Activated CD8-positive, alpha-beta T cell treated with anti-CD3 and anti-CD28 coated beads for 36 hours (primary cell): ENCODE measurements at places on chromosomes 7 and 10. TPM values are rescaled to one million over a fixed set of nuclear protein-coding genes. Genes with fewer than 3 reads are reported as not detected.

- peaks cover 21% of the 10 kb centered on the region for H3K27me3 ChIP-seq
- H3K4me3 ChIP-seq: no peak overlapping the region
- H3K27ac ChIP-seq: no peak overlapping the region
These were observed 7.4 kb upstream of the CDK6 start for GRCh38 chr7:92843781-92844180.

GRCh38 chr7:114889646-114890285, 32.1 kb upstream of the MDFIC start:
- no peaks in the 10 kb centered on the region for H3K27me3 ChIP-seq
- H3K36me3 ChIP-seq: peaks cover 2% of the 10 kb centered on the region
- peak; percentile 28 for DNase-seq
- H3K4me3 ChIP-seq: no peak overlapping the region
- H3K4me1 ChIP-seq: peaks cover 36% of the 10 kb centered on the region

The GIMAP8 gene
- 8.6 TPM for total RNA-seq

DNA sequence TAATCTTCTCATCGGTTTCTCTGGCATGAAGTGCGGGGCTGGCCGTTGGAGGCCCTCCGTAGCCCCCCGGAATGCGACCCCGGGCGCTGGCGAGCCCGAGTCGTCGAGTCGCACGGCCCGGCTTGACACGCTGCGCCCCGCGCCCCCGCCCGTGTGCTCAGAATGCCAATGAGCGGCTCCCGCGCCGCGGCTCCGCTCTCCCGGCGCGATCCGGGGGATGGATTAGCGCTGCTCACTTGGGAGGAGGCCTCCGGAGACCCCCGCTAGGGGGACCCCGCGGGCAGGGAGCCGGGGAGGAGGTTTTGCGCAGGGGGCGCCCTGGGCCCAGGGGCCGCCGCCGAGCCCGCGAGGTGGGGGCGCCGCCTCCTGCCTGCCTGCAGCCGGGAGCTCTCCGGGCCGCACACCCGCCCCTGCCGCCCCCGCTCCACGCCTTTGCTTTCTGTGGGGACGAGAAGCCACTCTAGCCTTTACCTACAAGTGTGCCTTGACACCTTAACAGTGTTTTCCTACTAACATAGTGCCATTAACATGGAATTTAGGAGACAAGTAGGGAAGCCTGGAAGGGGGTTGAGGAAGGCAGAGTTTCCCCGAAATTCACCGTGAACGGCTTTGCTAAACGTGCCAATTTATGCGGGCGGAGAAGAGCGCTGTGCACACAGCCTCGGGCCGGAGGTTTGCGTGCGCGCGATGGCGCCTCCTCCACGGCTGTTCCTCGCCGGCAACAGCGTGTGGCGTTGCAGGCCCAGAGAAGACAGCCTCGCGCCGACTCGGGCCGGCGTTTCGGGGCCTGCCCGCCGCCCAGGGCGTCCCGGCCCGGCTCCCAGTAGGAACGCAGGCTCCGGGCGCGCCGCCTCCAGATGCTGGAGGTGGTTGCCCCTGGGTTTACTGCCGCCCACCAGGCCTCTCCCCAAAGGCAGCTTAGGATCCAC, 7.1 kb downstream of the SHH start:
- no peaks in the 10 kb centered on the region for H3K36me3 ChIP-seq
- peaks cover 24% of the 10 kb centered on the region for H3K4me1 ChIP-seq

DNA sequence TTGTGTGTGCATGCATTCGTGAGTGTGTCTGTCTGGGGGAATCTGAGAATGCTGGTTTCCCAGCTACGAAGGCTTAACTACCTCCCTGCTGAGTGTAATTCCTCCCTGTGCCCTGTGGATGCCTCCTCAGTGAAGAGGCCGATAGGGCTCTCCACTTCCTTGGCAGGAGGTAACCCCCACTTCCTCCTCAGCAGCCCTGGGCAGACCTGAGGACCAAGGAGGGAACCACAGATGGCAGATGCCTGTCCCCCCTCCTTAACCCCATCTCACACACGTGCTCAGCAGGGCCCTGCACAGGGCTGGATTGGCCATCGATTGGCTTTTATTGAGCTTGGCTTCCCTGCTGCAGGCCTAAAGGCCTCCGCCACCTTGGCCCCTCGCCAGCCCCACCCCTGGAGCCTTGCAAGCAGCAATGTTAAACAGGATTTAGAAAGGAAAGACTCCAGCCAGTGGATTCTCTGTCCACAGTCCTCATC, 45.6 kb upstream of the LRRC4 start:
- H3K4me3 ChIP-seq: no peak overlapping the region
- H3K27ac ChIP-seq: no peak overlapping the region
- DNase-seq: no peak

DNA sequence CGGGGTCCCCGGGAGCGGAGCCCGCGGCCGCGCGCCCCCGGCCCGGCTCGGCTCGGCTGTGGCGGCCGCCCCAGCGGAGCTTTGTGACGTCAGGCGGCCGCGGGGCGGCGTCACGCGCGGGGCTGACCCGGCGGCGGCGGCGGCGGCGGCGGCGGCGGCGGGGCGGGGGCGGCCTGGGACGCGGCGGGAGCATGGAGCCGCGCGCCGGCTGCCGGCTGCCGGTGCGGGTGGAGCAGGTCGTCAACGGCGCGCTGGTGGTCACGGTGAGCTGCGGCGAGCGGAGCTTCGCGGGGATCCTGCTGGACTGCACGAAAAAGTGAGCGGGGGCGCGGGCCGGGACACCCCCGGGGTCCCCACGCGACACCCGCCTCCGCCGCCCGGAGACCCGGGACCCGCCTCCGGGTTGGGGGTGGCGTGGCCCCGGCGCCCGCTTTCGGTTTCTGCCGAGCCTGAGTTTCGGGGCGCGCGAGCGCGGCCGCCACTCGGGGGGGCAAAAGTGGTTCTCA, at the start of gene PWWP2B:
TSS of gene PWWP2B (plus strand) at position 165 of the 506 bp plus-strand sequence. CDS start at position 192, 27 bp downstream.
- H3K4me3 ChIP-seq: peak within 1 kb of the TSS; percentile 79
- H3K4me1 ChIP-seq: peaks cover 23% of the 10 kb centered on the region
- no peaks in the 10 kb centered on the region for H3K27me3 ChIP-seq
- DNase-seq: peak; percentile 61

The SH2B2 gene
- 5.0 TPM for total RNA-seq

GRCh38 chr10:35546824-35547225, 58.3 kb upstream of the GJD4 start:
- peaks cover 19% of the 10 kb centered on the region for H3K36me3 ChIP-seq
- peaks cover 5% of the 10 kb centered on the region for H3K4me1 ChIP-seq
- no peaks in the 10 kb centered on the region for H3K27me3 ChIP-seq
- H3K4me3 ChIP-seq: no peak overlapping the region

The HOXA5 gene
- not detected for total RNA-seq

GRCh38 chr10:123149568-123150270, 1.8 kb downstream of the HMX2 start:
- H3K4me3 ChIP-seq: peak overlapping the region; percentile 66
- peaks cover 3% of the 10 kb centered on the region for H3K36me3 ChIP-seq
- H3K27me3 ChIP-seq: peaks cover 47% of the 10 kb centered on the region
- H3K27ac ChIP-seq: no peak overlapping the region
- peaks cover 56% of the 10 kb centered on the region for H3K4me1 ChIP-seq
- DNase-seq: peak; percentile 62

DNA sequence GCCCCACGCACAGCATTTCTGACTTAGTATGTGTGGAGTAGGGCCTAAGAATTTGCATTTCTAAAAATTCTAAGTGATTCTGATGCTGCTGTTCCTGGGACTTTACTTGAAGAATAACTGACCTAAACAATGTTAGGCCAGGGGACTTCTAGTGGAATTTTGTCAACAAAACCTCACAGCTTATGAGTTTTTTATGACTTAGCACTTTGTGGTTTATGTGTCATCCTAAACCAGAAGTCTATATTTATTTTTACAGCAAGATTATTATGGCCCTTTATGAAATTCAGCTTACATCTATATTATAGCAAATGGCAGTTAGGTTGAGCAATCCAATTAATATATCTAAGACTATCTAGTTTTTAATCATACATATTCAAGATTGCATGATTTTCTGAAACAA, 24.6 kb upstream of the BET1 start:
- H3K27ac ChIP-seq: no peak overlapping the region
- H3K4me1 ChIP-seq: no peaks in the 10 kb centered on the region
- H3K4me3 ChIP-seq: no peak overlapping the region
- no peaks in the 10 kb centered on the region for H3K36me3 ChIP-seq

The CALHM3 gene
- total RNA-seq: not detected

The ATG9B gene
- total RNA-seq: 14.0 TPM

The AGR2 gene
- not detected for total RNA-seq

The TMEM225B gene
- 0.92 TPM for total RNA-seq

DNA sequence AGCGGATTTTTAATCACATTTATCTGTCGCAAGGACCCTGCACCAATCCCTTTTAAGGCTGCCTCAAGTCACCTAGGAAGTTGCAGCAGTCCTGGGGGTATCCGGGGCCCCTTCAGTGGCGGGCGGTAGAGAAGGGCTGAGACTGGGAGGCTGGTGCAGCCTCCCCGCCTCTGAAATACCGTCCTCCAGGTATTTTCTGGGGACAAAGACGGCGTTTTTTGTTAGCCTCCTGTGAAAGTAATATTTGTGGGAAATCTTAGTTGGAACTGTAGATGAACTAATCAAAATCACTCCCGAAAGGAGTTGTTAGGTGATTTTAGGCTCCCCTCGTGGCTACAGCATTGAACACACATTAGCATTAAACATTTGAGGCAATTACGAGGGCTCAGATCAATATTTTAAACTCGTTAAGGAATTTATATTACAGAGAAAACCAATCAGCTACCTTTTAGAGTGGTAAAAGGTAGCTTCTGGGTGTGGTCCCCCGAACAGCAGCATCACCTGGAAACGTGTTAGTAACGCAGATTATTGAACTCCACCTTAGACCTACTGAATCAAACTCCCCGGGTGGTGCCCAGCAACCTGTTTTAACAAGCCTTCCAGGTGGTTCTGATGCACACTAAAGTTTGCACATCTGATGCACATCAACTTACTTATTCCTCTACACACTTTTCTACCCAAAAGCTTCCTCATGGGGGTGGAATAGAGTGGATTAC, 530 bp upstream of the ANXA7 start:
- H3K27me3 ChIP-seq: peaks cover 2% of the 10 kb centered on the region
- peak overlapping the region; percentile 92 for H3K4me3 ChIP-seq
- peaks cover 39% of the 10 kb centered on the region for H3K4me1 ChIP-seq
- H3K36me3 ChIP-seq: peaks cover 26% of the 10 kb centered on the region
- H3K27ac ChIP-seq: peak overlapping the region; percentile 82
- no peak for DNase-seq

The HOXA9 gene
- not detected for total RNA-seq

- H3K27ac ChIP-seq: peak overlapping the region; percentile 100
- peaks cover 11% of the 10 kb centered on the region for H3K4me1 ChIP-seq
- no peaks in the 10 kb centered on the region for H3K27me3 ChIP-seq
These were observed 836 bp downstream of the KMT2E start for GRCh38 chr7:105014693-105015389.

DNA sequence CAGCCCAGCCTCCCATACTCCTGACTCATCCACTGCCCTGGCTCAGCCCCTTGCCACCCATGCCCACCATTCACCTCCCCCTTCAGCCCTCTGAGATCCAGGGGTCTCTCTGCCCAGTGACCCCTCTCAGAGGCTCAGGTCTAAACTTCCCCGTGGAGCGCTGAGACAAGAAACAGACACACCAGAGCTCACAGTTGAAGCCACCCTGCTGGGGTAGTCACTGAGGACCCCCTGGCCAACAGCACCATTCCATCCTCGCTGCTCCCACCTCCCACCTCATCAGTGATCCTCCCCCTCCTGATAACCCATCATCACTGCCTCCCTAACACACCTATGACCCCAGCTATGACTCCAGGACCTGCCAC, 100.7 kb downstream of the GRID1 start:
- no peak overlapping the region for H3K27ac ChIP-seq
- no peak overlapping the region for H3K4me3 ChIP-seq
- H3K4me1 ChIP-seq: no peaks in the 10 kb centered on the region
- peaks cover 13% of the 10 kb centered on the region for H3K27me3 ChIP-seq

The UTF1 gene
- not detected for total RNA-seq

GRCh38 chr10:93742633-93743349, 14.9 kb upstream of the LGI1 start:
- peaks cover 8% of the 10 kb centered on the region for H3K27me3 ChIP-seq
- DNase-seq: no peak
- no peak overlapping the region for H3K27ac ChIP-seq

The NCF1 gene
- total RNA-seq: 2.4 TPM

- no peak overlapping the region for H3K4me3 ChIP-seq
- H3K27me3 ChIP-seq: no peaks in the 10 kb centered on the region
- no peaks in the 10 kb centered on the region for H3K4me1 ChIP-seq
- H3K36me3 ChIP-seq: peaks cover 6% of the 10 kb centered on the region
- no peak overlapping the region for H3K27ac ChIP-seq
- DNase-seq: no peak
These were observed 366.1 kb downstream of the EXOC4 start for GRCh38 chr7:133618970-133619369.

DNA sequence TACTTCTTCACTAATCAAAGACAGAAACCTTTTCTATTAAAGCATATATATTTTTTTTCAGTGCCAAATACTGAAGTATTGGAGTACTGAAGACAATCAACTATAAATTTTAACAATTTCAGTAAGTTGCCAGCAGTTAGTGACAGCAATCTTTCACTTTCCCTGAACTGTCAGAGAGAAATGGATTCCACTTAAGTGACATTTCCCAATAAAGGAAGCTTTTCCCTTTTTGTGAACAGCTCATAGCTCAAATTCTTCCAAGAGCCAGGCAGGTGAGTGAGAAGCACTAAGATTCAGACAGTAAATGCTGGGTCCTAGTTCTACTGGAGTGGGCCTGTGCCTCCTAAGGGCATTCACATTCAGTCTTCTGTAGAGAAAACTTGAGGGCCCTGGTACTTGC, 142.0 kb downstream of the SRPK2 start:
- no peak overlapping the region for H3K27ac ChIP-seq
- peaks cover 1% of the 10 kb centered on the region for H3K36me3 ChIP-seq
- peaks cover 11% of the 10 kb centered on the region for H3K4me1 ChIP-seq
- no peak for DNase-seq
- no peak overlapping the region for H3K4me3 ChIP-seq
- H3K27me3 ChIP-seq: no peaks in the 10 kb centered on the region

DNA sequence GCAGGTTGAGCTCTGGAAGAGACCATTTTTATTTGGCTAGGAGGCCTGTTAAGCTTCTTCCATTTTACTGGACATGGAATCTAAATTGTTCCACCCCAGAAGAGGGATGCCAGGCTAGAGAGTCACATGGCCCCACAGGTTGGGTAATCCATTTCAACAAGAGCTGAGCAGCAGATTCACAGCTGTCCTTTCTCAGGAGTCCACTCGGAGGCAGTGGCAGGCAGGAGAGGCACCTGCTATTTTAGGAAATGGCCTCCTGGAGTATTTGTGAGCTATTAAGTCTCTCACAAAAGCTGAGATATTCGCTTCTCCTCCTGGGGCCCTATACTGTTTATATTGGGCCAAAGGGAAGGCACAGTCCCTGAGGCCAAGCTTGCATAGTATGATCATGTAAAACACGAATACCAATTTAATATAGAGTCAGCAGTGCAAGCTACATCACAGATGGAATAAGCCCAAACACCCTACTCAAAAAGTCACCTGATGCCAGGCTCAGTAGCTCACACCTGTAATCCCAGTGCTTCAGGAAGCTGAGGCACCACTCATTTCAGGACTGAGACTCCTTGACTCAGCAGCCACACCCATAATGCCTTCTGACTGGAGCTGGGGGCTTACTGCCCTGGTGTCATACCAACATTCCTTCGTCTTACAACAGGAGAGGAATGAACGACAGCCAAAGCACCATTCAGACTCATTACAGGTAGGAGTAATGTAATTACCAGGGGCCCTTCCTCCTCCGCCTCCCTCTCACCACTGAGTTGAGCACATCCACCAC, 124.1 kb downstream of the LMBR1 start:
- no peaks in the 10 kb centered on the region for H3K27me3 ChIP-seq
- H3K4me3 ChIP-seq: no peak overlapping the region
- peaks cover 24% of the 10 kb centered on the region for H3K4me1 ChIP-seq
- H3K27ac ChIP-seq: no peak overlapping the region
- peak; percentile 46 for DNase-seq

GRCh38 chr10:129394518-129395328, 72.3 kb upstream of the MGMT start:
- H3K4me1 ChIP-seq: no peaks in the 10 kb centered on the region
- H3K36me3 ChIP-seq: no peaks in the 10 kb centered on the region
- no peak overlapping the region for H3K4me3 ChIP-seq
- peaks cover 4% of the 10 kb centered on the region for H3K27me3 ChIP-seq
